ENCODE measurements at places on chromosomes 11 and 22.

DNA sequence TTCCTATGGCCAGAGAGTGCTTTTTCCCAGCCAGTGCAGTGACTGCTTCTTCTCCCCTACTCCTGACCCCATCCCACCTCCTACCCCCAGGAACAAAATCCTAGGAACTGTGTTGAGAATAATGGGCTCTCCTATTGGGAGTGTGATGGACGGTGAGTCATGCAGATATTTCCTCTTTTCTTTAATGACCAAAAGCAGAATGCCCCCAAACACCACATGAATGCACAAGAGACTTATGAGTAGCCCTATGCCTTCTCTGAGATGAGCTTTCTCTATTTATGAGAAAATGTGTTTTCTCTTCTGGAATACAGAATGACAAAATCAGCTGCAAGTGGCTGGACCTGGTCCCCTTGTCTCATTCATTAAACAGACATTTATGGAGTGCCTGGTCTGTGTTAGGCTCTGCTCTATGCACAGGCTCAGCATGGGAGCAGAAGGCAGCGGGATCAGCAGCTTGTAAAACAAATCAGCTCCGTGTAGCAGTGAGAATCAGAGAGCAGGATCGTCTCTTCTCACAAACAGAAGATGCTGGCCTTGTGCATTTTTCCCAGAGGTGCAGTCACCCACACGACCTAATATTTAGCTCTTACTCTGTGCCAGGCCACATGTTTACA lies 47.5 kb upstream of the GALNT18 start:
- DNase-seq = no peak

- DNase-seq = no peak
These were observed 116.2 kb upstream of the ALX4 start for GRCh38 chr11:44426119-44426518.

GRCh38 chr11:1529286-1529685 lies 42.7 kb upstream of the MOB2 start:
- no peak for DNase-seq

GRCh38 chr11:889687-890475 lies 20.7 kb downstream of the CHID1 start:
- DNase-seq = no peak

DNA sequence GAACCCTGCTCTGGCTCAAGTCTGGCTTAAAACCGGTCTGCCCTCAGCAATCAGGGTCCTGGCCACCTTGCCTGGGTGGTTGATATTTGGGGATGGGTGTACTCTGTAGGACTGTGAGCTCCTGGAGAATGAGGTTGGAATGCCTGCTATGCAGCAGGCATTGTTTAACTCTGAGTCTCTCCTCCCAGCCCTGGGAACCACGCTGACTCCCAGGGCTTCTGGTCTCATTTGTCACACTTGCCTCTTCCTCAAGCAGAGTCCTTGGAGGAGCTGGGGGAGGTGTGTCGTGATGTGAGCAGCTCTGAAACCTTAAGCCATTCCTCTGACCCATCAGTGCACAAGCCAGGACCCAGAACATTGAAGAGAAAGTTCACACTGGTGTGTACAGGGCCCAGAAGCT lies 340.1 kb downstream of the MN1 start:
- DNase-seq = no peak

DNA sequence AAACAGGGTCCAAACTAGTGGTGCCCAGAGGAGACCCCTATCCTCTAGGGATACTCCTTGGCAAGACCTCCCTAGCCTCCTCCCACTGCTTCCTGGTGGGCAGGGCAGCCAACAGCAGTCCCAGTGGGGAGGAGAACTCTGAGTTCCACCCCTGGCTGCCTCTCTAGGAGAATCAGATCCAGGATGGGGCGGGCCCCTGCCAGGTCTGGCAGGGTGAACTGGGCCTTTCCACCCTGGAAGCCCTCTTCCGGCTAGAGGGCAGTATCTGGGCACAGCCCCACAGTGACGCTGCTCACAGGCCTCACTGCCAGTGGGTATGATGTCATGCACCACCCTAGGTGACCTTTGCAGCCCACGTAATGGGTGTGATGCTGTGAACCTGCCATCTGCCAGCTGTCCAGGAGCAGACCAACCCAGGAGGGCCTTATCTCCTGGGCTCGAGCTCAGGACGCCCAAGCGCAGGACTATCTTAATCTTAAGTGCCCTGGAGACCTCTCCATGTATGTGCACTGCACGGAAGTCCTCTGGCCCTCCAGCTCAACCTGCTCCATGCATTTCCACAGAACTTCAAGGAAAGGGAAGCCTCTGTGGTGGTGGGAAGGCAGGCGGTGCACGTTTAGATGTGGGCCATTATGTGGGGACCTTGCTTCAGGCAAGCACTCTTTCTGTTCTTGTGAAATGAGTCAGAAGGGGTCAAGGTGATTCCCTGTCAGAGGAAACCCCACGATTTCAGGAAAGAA lies 31.8 kb upstream of the FCHSD2 start:
- no peak for DNase-seq

DNA sequence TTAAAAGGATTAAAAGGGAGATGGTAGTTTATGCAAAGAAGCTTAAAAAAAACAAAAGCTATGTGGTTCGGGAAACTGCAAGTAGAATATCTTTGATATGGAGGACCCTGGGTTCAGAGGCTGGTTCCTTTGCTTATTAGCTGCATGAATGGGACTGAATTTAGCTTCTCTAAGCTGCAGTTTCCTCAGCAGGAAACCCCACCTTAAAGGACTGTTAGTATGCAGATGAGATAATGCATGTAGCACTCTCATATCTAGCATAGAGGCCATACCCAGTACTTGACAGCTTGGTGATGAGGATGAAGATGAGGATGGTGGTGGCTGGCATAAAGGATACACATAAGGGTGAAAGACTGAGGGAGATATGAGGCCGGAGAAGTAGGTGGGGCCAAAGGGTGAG lies 134.6 kb downstream of the RRAS2 start:
- DNase-seq = no peak

DNA sequence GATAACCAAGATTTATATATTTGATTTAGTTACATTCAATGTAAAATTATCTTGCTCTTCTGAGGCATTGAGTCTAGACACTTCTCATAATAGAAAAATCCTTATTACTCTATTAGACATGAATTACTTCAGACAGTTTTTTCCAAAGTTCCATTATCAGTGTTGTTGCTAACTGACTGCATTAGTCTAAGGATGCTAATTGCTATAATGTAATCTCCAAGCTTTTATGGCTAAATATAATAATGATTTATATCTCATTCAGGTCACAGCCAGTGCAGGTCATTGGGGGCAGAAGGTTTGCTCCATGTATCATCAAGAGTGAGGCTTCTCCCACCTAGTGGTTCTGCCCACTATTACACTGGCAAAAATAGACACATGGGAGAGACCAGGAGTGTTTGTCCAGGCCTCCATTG lies 377.2 kb upstream of the DDI1 start:
- DNase-seq = no peak

- DNase-seq = no peak
These were observed 13.7 kb downstream of the NUP98 start for GRCh38 chr11:3783611-3784010.

- no peak for DNase-seq
These were observed 602 bp downstream of the NAT10 start for GRCh38 chr11:34105957-34106504.

- DNase-seq = no peak
These were observed 1.4 kb downstream of the KCNC1 start for GRCh38 chr11:17735818-17736578.

DNA sequence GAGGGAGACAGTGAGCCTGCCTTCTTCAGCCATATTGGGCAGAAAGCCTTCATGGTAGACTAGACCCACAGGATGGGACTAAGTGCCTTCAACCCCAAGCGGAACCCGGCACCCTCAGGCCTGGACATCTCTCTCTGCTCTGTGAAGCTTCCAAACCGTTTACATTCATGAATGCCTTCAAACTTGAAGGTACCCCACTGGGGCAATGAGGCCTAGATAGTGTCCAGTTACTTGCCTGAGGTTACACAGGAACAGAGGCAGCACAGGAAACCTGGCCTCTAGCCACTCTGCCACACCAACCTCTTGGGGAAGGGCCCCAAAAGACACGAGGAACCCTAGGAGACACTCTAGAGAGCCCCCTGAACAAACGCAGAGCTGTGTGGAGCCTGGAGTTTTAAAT lies 14.5 kb upstream of the CYP2R1 start:
- no peak for DNase-seq

- no peak for DNase-seq
These were observed 13.3 kb downstream of the CREB3L1 start for GRCh38 chr11:46290598-46291309.

GRCh38 chr22:35887296-35887875 lies 141.2 kb downstream of the RBFOX2 start:
- DNase-seq = no peak

GRCh38 chr11:112013497-112014164 lies 11.6 kb upstream of the DLAT start:
- DNase-seq = no peak

DNA sequence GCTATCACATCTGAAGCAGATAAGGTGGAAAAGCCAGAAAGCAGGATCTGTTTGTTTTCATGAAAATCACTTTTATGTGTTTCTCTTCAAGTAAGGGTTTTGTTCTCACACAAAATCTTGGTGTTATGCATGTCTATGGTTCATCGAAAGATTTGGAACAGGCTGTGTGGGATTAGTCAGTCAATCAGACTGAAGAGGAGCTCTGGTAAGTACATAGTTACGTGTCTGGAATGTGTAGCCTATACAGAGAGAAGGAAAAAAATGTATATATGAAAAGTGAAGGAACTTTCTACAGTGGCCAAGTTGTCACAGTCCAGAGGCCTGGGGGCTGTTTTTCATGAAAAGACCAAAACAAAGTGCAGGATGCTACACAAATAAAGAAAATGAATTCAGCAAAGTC lies 156.7 kb downstream of the CNTN5 start:
- DNase-seq = no peak

DNA sequence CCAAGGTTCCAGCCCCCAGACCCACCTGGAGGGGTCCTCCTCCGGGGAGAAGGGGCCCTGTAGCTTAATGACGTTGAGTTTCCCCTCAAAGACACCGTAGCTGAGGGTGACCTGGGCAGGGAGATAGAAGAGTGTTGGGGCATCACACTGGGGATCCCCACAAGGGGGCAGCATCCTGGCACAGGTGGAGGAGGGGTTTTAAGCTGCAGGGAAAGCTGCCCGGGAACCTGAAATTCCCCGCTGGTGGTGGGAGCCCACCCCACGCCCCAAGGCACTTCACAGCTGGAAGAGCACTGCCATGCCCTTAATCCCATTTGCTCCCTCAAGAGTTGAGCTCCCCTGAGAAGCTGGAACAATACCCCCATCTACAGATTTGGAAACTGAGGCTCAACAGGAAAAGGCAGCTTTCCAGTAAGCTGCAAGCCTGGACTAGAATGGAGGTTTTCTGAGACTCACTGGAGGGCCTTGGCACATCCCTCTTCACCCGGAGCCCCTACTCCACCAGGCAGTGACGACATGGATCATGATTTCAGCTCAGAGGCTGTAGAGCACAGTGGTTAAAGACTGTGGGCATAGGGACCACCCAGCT lies 13.7 kb downstream of the MFNG start:
- DNase-seq = peak; percentile 24

DNA sequence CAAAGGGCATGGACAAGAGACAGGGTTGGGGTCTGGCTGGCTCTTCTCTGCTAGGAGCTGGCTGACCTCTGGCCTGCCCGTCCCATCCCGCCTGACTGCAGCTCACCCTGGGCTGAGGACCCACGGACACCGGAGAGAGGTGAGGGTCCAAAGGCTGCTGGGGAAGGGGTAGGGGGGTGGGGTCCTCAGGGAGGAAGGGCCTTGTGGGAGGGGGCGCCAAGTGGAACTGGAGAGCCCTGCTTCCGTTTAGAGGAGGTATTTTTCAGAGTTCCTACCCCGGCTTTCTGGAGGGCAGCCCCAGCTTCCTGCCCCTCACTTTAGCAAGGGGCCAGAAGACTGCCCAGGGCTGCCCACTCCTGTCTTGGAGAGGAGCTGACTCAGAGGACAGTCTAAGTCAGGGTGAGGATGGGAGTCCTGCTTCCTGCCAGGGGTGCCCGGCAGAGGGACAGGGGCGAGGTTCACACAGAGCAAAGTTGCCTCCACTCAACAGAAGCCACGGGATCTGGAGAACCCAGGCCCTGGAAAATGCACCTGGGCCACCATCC lies 7.1 kb downstream of the LARGE2 start:
- no peak for DNase-seq

- no peak for DNase-seq
These were observed 1417.4 kb downstream of the TBC1D22A start for GRCh38 chr22:48179571-48180546.

DNA sequence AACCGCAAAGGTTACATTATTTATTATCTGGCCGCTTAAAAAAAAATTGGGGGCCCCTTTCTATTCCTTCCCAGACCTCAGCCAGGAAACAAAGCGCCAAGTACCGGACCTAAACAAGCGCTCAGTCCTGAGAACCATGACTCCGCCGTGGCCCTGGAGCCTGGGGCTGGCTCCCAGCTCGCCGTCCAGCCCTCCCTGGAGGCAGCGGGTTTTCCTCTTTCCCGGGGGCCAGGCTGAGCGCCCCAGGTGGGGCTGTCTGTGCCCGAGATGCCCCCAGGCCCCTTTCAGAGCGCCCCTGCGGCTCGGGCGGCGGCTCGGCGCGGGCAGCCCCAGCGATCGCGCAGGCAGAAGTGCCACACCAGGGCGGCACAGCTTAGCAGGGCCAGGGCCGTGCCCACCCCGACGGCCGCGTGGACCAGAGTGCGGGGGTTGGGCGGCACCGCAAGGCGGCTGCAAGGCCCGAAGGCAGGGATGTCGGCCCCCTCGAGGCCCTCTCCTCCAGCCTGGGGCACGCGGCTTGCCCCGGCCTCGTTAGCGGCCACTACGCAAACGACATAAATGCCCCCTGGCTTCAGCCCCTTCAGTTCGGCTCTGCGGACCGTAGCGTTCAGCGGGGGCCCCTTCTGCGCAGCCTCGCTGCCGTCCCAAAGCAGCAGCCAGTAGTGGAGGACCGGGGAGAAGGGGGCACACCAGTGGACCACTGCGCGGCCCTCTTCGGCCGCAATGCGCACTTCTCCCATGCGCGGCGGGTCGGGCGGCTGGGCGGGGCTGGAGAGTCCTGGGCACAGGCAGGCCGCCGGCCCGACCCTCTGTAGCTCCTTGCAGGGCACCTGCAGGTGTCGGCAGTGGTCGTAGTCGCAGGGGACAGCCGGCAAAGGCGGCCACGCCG lies 1.6 kb downstream of the LRRN4CL start:
- DNase-seq = no peak

GRCh38 chr11:43941257-43941994 lies 1.0 kb upstream of the C11orf96 start:
- DNase-seq = no peak

DNA sequence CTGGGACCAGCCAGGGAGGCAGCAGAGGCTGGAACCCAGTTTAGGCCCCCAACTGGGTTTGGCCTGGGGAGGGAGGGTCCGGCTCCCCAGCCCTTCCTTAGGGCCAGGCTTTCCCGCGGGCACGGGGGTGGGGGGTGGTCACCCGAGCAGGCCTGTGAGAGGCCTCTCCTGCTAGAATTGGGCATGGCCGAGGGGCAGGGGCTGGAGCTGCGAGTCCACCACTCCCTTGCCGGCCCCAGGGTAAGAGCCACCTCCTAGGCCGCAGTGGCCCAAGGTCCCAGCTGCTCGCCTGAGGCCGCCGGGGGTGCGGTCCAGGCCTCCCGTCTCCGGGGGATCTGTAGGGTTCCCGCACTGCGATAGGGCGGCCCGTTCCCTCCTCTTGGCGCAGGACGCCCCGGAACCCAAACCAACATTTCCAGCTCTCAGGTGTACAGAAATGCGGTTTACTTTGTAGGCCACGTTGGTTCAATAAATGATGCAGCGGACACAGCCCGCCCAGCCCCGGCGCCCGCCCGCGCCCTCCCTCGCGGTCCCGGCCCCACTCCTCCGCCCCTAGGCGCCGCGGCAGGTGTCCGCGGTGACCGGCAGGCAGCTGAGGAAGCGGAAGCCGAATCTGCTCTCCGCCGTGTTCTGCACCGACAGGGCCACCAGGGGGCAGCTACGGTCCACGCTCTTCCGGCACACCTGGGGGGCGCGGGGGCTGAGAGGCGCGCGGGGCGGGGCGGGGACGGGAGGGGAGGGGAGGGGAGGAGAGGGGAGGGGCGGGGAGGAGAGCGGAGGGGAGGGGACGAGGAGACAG lies 5.9 kb downstream of the LMNTD2 start:
- peak; percentile 68 for DNase-seq

Measured in effector memory CD4-positive, alpha-beta T cell (primary cell).